Esophagus muscularis mucosa (tissue), 4 donors: ENCODE measurements at places on chromosomes 4 and X. TPM values are rescaled to one million over a fixed set of nuclear protein-coding genes. Genes with fewer than 3 reads are reported as not detected.

GRCh38 chr4:23373261-23373660 is 516.6 kb downstream of the PPARGC1A start:
- no peaks in the 10 kb centered on the region for H3K27me3 ChIP-seq
- H3K4me3 ChIP-seq, result no peak overlapping the region
- no peak overlapping the region for H3K27ac ChIP-seq
- no peaks in the 10 kb centered on the region for H3K36me3 ChIP-seq
- no peak for DNase-seq

DNA sequence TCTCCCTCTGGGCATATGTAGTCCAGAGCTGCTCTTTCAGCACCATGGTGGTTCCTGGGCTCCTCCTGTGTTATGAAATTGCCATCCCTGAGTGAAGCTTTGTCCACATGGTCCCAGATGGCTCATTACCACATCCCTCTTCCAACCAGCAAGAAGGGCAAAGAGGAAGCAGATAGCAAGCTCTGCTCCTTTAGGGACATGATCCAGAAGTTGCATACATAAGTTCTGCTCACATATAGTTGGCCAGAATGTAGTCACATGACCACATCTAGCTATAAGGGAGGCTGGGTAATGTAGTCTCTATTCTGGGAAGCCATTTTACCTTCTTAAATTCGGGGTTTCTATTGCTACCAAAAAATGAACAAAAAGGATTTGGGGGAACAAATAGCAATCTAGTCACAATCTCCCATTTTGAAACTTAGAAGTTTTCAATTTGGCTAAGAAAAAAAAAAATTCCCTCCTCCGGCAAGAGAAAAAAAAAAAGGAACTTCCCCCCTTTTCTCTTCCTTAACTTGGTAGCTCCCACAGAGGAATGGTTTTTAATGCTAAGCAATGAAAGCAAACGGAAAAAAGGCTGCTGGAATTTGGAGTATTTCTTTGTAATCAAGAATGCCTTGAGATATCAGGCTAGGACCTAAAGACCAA is 88.2 kb upstream of the USP9X start:
- no peak overlapping the region for H3K27ac ChIP-seq
- H3K4me1 ChIP-seq, result no peaks in the 10 kb centered on the region
- no peaks in the 10 kb centered on the region for H3K36me3 ChIP-seq
- no peak overlapping the region for H3K4me3 ChIP-seq

DNA sequence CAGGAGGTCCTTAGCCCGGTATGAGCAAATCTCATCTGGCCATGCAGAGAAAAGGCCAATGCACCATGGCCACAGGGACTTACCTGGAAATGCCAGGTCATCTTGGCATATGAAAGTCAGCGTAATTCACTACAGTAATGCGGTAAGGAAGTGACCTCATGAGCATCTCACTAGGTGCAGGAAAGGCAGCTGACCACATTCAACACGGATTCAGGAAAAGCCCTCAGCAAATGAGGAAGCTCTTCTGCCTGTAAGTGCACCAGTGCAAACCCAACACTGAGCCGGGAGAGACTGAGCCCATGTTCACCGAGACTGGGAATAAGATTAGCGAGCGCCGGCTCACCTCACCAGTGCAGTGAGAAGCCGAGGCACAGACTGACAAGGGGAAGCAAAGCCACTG is 23.7 kb downstream of the LRPAP1 start:
- no peaks in the 10 kb centered on the region for H3K27me3 ChIP-seq
- DNase-seq, result no peak
- no peaks in the 10 kb centered on the region for H3K4me1 ChIP-seq
- no peak overlapping the region for H3K27ac ChIP-seq
- H3K4me3 ChIP-seq, result no peak overlapping the region
- peaks cover 97% of the 10 kb centered on the region for H3K36me3 ChIP-seq

The GALNTL6 gene
- 0.42 TPM for total RNA-seq
